ENCODE measurements at places on chromosomes 3 and 15.

GRCh38 chr15:48966595-48967301 lies 3.0 kb upstream of the SHC4 start:
- no peak for DNase-seq

DNA sequence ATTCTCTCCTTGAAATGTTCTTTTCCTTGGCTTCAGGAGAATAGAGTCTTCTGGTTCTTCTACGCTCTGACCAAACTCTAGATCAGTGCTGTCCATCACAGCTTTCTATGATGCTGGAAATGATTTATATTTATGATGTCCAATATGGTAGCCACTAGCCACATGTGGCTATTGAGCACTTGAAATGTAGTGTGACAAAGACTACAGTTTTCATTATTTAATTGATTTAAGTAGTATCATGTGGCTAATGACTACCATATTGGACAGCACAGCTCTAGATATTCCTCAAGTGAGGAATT lies 2.9 kb downstream of the LNP1 start:
- DNase-seq, result no peak

DNA sequence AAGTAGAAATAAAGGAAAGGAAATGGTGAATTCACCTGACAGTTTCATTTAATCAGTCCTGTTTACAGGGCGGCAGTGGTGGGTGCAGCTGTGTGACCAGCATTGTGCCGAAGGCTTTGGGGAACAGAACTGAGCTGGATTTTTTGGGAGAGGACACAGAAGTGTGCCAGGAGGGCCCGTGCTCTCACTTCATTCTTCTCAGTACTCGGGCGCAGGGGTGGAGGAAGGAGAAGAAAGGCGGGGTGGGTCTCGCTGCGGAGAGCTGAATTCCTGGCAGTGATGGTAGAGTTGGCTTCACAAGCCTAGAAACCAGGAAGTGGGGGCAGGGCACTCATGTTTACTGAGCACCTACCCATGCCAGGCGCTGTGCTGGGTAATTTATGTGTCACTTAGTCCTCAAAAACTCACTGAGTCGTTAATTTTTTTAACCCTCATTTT lies 64.6 kb downstream of the CRTC3 start:
- DNase-seq, result peak; percentile 75

- DNase-seq, result no peak
Observed at GRCh38 chr3:171282041-171282440, 178.2 kb downstream of the TNIK start.

- no peak for DNase-seq
Observed at GRCh38 chr3:42764115-42764514, 8.9 kb downstream of the CCDC13 start.

DNA sequence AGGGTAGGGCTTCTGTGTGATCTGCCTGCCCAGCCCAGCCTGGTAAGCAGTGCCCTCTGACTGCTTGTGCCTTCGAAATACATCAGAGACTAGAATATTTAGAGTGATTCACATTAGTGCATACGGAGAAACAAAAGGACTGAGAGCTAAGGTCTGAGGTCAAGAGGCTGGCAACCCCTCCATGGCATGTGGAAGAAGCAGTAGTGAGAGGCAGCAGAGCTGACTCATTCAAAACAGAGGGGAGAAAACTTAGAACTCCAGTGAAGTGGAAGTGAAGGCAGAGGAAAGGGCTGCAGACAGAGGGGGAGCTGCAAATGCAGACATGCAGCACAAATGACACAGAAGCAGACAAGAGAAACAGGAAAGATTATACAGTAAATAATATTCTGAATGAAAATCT lies 61.6 kb downstream of the ULK4 start:
- DNase-seq, result no peak

DNA sequence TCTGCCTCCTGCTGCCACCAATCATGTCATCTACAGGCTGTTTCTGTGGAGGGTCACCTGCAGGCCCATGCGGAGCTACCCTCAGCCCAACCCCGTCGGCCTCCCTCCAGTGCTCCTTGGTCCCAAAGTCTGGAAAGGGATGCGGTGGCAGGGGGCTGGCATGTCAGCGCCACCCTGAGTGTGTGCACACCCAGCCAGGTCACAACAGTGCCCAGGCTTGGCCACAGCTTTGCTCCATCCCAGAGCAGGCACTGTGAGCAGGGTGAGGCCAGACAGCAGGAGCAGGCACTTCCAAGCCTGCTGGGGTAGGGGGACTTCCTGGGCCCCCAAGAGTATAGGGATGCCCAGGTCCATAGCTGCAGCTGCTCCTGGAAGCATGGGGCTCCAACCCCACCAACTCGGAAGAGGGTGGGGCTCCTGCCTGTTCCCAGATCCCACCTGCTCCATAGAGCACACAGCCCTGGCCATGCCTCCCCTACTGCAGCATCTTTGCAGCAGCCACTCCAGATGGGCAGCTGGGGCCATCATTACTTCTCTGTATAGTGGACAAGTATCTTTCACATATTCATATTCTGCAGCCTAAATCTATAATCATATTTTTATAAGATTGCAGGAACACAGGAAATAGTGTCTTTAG lies 109.3 kb downstream of the CBLB start:
- DNase-seq, result no peak

DNA sequence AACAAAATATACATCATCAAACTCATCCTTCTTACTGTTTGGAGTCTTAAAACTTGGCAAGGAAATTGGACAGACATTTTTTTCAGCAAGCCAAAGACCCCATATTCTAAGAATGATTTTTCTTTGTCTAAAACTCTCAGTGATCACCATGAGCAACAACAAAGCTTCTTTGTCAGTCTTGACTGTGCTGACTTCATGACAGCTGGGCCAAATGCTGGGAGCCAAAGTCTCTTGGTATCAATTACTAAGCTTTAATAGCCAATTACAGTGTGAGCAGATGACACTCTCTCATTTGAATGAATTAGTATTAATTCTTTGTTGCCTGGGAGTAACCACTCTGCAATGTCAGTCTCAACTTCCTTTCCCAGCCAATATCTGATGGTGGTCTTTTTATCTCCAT lies 48.1 kb upstream of the GK5 start:
- no peak for DNase-seq

- DNase-seq, result no peak
Observed at GRCh38 chr3:61078048-61078752, 173.1 kb downstream of the FHIT start.

DNA sequence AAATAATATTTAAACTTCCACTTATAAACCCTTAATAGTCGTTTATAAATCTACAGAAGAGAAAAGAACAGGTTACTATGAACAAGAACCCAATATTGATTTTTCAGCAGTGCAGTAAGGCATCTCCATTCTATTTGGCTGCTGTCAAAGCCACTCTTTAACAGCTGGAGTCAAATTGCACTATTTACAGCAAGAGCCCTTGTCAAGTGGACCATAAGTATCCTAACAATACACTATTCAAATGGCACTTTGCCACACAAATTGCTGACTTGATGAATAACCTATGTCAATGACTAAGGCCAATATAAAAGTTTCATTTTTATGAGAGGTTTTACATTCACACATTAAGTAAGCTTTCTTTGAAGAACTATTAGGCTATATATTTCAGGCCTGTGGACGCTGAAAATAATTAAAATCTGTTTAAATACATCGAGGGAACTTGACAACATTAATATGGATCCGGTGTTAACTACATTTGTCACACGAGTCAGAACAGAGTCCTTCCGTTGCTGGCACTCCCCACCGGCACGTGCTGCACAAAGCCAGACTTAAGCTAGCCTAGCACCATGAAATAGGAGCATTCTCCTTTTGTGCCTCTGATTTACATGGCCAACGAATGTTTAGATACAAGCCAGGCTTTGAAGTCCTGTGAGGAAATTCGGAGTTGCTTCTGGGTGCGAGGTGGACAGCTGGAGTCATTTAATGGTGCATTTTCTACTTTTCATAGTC lies 100.5 kb downstream of the WDR72 start:
- no peak for DNase-seq

- no peak for DNase-seq
Observed at GRCh38 chr3:41893977-41894376, 67.9 kb downstream of the ULK4 start.

DNA sequence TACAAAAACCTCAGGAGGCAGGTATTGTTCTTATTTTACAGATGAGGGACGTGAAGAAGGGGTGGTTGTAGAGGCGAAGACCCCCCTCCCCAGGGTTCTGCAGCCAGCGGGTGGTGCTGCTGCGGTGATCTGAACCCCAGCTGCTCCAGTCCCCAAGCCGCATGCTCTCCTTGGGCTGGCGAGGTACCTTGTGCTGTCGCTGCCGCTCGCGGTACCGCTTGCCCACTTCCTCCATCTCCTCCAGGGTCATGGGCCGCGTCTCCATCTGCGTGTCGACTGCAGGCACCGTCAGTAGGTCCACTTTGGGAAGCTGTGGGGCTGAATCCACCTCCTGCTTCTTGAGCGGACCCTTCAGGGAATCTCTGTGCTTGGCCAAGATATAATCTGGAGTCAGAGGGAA lies 17.5 kb downstream of the EFCAB12 start:
- no peak for DNase-seq

GRCh38 chr3:73600293-73600938 lies 24.3 kb downstream of the PDZRN3 start:
- DNase-seq, result no peak

- no peak for DNase-seq
Observed at GRCh38 chr3:37249717-37250116, 75.3 kb upstream of the LRRFIP2 start.

- DNase-seq, result no peak
Observed at GRCh38 chr3:49916686-49917085, 12.9 kb downstream of the MON1A start.

DNA sequence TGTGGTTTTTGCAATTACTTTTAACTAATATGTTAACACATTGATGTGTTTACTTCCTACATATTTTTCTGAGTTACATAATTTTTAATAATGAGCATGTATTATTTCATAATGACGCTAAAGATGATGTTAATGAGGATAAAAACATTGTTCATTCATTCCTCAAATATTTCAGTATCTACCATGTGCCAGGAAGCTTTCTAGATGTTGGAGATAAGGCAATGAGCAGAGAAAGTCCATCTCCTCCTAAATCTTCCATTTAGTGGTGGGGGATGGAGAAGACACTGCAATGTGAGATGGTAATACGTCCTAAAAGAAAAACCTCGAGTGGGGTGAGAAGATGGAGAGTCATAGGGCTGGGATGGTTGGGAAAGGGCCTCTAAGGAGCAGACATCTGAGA lies 132.7 kb downstream of the MYLK start:
- no peak for DNase-seq

GRCh38 chr3:153162513-153163392 lies 727 bp downstream of the RAP2B start:
- peak; percentile 7 for DNase-seq

- DNase-seq, result no peak
Observed at GRCh38 chr15:50911001-50911400, 2.5 kb downstream of the AP4E1 start.

GRCh38 chr15:78265137-78265460 lies 737 bp downstream of the DNAJA4 start:
- DNase-seq, result no peak

- DNase-seq, result no peak
Observed at GRCh38 chr3:170499562-170500156, 81.0 kb downstream of the CLDN11 start.

GRCh38 chr15:98003518-98003917 lies 43.0 kb downstream of the ARRDC4 start:
- DNase-seq, result no peak

- no peak for DNase-seq
Observed at GRCh38 chr15:59329570-59330350, 42.9 kb downstream of the MYO1E start.

DNA sequence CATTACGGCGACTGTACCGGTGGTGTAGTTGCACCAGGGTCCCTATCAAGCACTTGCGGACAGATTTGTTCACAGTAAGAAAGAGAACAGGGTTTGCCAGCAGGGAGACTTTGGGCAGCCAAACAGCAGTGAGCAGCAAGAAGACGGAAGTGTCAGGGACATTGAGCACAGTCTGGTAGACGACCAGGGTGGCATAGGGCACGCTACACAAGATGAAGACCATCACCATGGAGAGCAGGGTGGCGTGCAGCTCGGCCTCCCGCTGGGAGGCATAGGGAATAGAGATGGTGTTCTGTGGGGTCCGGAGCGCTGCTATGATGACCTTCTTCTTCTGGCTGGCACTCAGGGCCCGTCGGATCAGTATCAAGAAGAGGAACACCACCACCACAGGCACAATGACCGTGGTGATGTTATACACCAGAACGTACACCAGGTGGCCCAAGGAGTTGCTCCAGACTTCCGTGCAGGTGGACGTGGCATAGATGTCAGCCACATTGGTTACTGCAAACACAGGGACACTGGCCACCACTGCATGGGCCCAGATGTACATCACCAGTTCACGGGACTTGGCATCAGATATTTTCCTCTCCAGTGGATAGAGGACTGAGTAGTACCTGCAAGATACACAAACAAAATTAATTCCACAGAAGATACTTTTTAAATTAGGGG lies 19.1 kb upstream of the FSIP1 start:
- no peak for DNase-seq

- DNase-seq, result no peak
Observed at GRCh38 chr3:55562700-55563099, 75.6 kb upstream of the WNT5A start.

DNA sequence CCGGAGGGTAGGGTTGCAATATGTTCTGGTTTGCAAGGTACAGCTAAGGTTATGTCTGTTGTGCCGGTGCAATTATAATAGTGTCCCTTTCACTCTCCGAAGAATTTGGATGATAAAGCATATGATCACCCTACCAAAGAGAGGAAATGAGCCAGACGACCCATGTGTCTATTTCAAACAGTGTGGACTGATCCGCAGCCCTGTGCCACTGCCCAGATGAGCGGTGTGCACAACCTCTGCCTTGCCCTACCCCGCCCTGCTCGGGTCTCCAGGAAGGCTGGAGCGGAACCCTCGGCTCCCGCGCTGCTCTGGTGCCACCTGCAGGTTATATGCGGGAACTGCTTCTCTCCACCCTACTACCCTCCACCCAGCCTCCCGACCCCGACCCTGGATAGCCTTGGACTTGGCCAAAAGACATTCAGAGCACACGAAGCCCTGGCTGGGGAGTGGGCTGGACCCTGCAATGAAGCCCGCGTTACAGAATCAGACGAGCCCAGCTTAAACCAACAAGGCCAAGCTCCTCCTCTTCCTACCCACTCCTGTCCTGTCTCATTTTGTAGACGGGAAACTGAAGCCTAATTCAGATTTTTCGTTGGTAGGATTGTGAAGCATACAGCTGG lies 68.4 kb upstream of the CHRNB4 start:
- DNase-seq, result peak; percentile 51

DNA sequence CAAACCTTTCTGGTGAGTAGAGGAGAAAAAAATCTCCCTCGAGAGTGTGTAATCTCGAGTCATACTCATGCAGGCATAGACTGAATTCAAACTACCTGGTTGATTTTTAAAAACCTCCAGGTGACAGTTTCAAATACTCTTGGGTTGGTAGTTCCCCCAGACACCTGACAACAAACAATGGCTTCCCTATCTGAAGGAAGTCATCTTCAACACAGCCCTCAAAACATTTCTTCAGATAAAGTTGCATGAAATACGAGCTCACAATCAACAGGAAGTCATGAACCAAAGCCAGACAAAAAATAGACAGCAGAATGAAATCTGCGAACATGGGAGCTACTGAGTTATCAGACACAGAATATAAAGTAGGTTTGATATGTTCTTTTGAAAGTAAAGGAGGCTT lies 112.8 kb downstream of the ST8SIA2 start:
- no peak for DNase-seq
